ENCODE measurements at places on chromosomes 13 and 19.

GRCh38 chr13:50955241-50955640 lies 45.6 kb downstream of the RNASEH2B start:
- no peak for DNase-seq

GRCh38 chr19:42042455-42043170 lies 27.4 kb downstream of the GRIK5 start:
- DNase-seq = no peak

DNA sequence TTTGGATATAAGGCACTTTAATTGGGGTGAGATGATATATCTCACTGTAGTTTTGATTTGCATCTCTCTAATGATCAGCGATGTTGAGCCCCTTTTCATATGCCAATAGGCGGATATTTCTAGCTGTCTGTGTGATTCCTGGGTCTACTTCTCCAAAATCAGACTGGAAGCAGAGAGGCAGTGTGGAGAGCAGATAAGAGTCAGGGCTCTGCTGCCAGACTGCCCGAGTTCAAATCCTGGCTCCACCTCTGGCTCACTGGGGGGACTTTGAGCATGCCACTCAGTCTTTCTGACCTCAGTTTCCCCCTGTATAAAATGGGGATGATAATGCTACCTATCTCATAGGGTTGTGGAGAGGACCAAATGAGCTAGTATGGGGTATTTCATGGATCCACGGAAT lies 24.0 kb upstream of the ACP7 start:
- DNase-seq = no peak

GRCh38 chr13:111919286-111919685 lies 147.7 kb upstream of the SOX1 start:
- no peak for DNase-seq

DNA sequence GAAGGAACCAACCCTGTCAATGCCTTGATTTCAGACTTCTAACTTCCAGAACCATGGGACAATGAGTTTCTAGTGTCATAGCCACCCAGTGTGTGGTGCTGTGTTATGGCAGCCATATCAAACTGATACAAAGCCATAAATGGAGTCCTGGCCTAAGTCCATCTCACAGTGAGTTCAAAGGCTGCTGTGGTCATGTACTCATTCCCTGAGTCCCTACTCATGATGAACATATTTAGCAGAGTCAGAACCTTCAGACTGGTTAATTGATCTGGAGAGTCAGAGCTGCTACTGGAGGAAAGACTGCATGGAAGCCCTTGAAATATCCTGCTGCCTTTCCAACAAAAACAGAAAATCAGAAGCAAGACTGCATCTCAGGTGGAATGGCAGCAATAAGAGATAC lies 39.2 kb upstream of the CSNK1A1L start:
- DNase-seq = no peak

- DNase-seq = peak; percentile 42
These were observed 5.5 kb downstream of the RASA3 start for GRCh38 chr13:114126789-114127472.

- DNase-seq = no peak
These were observed 1.8 kb upstream of the FBN3 start for GRCh38 chr19:8150998-8151766.

GRCh38 chr13:26518451-26518959 lies 39.0 kb upstream of the WASF3 start:
- no peak for DNase-seq

GRCh38 chr19:19475849-19476828 lies 39.2 kb downstream of the TSSK6 start:
- no peak for DNase-seq
